ENCODE measurements at places on chromosomes 4 and X. TPM values are rescaled to one million over a fixed set of nuclear protein-coding genes. Genes with fewer than 3 reads are reported as not detected.
A peak's percentile ranks its signal among the peaks of the same experiment; 100 is the strongest.

Gene SATL1
- total RNA-seq = not detected

GRCh38 chr4:108540536-108540935, 79.8 kb upstream of the RPL34 start:
- DNase-seq = no peak

DNA sequence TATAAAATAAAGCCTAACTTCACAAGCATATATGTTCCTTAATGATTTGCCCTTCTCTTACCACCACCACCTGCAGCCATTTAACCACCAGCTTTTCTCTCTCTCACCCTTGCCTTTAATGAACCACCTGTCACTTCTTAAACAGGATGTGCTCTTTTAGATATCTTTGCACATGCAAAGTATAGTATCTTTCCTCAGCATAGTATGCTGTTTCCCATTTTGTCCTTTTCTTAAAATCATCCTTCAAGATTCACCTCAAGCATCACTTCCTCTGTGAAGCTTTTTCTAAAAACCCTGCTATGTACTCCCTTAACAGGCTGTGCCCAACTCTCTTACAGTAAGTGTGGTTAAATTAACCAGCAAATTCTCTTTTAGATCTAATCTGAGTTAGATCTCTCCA, 8.2 kb upstream of the CNOT6L start:
- DNase-seq = no peak

GRCh38 chr4:162116095-162116779, 47.6 kb downstream of the FSTL5 start:
- DNase-seq = no peak

Gene ERVMER34-1
- total RNA-seq = not detected

Gene CT45A10
- total RNA-seq = 0.45 TPM

DNA sequence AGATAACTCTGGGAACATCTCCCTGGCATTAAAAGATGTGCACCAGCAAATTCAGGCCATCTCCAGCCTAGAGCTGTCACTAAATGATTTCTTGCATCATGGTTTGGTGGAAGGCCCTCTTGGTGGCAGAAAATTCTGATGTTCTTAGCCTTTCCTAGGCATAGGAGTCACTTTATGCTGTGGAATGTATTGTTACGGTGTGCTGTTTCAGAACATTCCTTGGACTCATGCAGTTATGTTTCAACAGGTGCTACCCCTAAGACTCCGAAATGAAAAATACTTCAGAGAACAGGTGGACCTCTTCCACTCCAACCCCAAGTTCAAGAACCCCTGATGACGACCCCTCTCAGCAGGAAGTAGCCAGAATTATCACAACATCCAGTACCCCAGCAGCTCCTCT, 20.3 kb upstream of the PAPSS1 start:
- DNase-seq = no peak

- DNase-seq = no peak
Observed at GRCh38 chrX:24479924-24480323, 14.8 kb downstream of the PDK3 start.

DNA sequence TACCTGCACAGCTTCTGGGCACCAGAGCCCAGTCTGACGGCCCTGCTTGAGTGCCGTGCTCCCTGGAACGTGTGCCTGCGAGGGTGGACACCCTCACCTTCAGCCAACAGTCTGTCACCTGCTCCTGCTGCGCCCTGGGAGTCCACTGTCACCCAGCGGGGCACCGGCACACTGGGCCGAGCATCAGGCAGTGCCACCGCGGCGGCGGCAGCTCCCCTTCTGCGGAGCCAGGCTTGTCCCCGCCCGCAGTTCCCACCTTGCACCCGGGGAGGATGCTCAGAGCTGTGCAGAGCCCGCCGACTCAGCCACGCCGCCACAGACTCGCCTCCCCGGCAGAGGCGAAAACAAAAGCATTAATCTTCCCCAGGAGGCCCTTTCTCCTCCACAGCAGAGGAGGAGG, 86.8 kb downstream of the ABLIM2 start:
- DNase-seq = no peak

DNA sequence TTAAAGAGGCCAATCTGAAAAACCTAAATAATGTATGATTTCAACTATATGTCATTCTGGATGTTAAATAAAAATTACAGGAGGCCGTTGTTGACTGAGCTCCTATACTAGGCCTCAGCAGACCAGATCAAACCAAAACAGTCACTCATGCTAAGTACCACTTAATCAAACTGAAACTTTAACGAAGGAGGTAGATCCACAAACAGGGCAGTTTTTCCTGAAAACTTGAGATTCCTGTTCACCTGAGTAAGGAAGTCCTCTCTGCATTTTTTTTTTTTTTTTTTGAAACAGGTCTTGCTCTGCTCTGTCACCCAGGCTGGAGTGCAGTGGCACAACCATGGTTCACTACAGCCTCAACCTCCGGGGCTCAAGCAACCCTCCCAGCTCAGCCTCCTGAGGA, 27.7 kb downstream of the MANBA start:
- no peak for DNase-seq

Gene SLC9B1
- total RNA-seq = 0.18 TPM

- DNase-seq = no peak
Observed at GRCh38 chrX:121150217-121150616, 102.8 kb downstream of the GLUD2 start.

- DNase-seq = peak; percentile 100
Observed at GRCh38 chr4:17810260-17811077, at the start of the genes DCAF16 and NCAPG. Gene DCAF16 (minus strand): TSS chr4:17810757. CDS start chr4:17804141, 6,616 bp downstream. Gene NCAPG (plus strand): TSS chr4:17810979. CDS start chr4:17811078, 99 bp downstream.
